HCT116 (cell line): ENCODE measurements at places on chromosomes 16 and 17.

DNA sequence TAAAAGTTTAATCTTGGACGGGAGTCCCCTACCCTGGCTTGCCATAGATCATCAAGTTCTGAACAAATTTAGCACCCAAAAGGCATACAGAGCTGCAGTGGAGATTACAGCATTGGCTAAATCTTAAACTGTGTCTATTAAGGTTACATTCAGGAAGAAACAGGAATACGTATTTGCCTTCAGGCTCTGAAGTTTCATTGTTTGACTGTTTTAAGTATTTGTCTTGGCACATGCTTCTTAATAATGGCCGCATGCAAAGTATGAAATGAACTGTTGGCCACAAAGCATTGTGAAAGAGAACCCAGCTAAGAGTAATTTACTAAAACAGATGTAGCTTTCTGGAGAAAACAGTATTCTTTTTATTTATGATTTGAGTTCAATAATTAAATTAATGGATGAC, 63.9 kb upstream of the CNEP1R1 start:
- DNase-seq, result no peak

DNA sequence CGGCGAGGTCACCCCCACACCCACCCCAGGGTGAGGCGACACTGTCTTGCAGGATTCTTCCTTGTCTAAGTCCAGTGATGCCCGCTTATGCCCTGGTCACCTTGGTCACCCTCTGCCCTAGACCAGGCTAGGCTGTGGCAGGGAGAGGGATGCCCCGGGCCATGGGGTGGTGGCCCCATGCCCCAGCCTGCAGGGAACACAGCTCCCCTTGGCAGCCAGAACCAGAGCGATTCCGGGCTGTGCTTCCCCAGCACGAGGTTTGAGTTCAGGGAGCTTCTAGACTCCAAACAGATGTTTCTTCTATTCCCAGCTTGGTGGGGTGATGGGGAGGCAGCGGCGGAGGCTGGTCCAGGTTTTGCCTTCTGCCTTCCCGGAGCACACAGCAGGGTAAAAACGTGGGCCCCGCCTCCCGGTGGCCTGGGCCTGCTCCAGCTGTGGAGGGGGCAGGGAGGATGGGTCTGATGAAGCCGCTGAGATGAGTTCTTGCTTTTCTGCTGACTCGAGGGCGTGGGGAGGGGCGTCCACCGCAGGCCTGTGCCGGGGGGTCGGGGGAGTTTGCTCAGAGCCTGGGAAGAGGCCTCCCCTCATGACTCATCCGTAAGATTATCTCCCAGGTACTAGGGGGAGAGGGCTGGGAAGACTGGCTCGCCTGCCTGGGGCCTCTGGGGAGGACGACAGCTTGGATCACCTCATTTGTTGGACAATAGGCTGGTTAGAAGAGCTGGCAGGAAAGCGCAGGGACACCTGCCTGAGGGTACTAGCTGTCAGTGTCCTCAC, 15.4 kb downstream of the SMTNL2 start:
- no peak for DNase-seq

DNA sequence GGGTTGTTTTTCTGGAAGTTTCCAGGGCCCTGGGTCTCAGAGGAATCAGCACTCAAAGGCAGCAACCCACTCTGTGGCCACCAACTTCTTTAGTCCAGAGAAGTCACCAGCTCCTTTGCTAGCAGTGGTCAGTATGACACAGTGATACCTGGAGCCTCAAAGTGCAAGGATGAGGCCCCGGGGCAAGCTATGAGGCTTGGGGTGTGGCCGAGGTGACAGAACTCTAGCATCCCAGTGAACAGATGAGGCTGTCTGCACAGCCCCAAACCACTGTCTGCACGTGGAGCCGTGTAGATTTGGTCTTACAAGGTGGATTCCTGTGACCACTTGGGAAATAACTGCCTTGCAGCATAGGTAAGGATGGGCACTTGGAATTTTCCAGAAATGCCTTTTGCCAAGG, 24.9 kb downstream of the TEKT5 start:
- no peak for DNase-seq

GRCh38 chr17:45780921-45781320, 3.2 kb upstream of the CRHR1 start:
- no peak for DNase-seq

DNA sequence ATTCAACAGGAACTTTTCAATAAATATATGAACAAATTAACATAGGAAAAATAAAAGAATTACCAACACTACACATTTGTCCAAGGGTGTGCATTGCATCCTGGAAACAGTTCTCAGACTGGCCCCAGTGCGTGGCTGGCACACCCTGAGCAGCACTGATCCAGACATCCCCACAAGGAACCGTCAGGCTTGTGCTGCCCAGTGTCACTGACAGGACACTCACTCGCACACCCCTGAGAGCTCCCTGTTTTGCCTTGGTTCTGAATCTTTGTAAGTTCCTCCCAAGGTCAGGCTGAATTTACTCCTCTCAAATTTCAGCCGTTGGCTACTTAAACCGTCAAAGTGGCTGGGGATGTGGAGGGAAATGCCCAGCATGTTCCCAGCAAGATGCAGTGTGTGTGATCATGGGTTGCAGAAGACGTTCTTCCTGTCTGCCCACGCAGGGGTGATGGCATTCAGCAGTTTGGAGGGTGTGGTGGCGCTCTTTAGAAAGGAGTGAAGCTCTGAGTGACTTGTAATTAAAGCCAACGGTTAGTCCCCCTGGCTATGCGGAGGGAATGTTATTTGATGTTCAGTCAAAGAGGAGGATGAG, 1.7 kb downstream of the MT2A start:
- DNase-seq, result peak; percentile 75

DNA sequence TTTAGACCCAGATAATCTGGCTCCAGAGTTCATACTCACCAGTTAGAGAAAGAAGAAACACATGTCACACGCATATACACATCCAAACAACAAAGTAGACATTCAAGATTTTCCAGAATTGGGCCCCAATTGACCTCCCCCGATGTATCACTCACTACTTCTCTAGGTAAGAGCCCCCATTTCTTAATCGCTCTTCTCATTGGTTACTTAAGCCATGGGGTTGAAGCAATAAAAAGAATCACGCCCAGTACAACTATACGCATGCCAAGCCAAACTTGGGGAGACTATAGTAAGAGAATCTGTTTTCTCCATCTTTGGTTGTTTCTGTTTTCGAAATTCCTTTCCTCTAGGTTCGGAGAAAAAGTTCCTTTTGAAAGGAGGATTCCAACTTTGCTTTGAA, 565 bp downstream of the DDX52 start:
- no peak for DNase-seq

DNA sequence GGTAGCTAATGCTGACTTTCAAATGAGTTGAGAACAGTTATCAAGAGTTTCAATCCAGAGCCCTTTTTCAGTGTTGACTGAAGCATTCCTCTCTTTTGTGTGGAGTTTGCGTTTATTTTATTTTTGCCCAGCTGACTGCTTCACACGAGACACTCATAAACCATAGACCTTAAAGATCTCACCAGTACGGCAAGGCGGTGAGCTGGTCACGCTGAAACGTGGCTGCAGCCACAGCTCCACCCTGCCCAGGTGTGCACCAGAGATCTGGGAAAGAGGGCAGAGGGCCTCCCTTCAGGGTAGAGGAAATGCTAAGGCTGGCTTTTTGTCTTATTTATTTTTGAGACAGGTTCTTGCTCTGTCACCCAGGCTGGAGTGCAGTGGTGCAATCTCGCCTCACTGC, 112.2 kb downstream of the AATF start:
- DNase-seq, result no peak

GRCh38 chr17:43945074-43945829, 3.0 kb upstream of the PPY start:
- no peak for DNase-seq
